Esophagus squamous epithelium (tissue), 5 donors: ENCODE measurements at places on chromosomes 6 and 20. TPM values are rescaled to one million over a fixed set of nuclear protein-coding genes. Genes with fewer than 3 reads are reported as not detected.

- no peaks in the 10 kb centered on the region for H3K27me3 ChIP-seq
- peaks cover 24% of the 10 kb centered on the region for H3K4me1 ChIP-seq
- peak; percentile 74 for DNase-seq
- peak within 1 kb of the TSS; percentile 60 for H3K4me3 ChIP-seq
- H3K27ac ChIP-seq = peak within 1 kb of the TSS; percentile 89
- peaks cover 9% of the 10 kb centered on the region for H3K36me3 ChIP-seq
These were observed at the start of gene CEP250 for GRCh38 chr20:35454881-35455609. Gene CEP250, plus strand, starts transcription at chr20:35455598. Its CDS starts 6,770 bp downstream, at chr20:35462368.

GRCh38 chr6:7129784-7130569, 22.2 kb downstream of the RREB1 start:
- DNase-seq = no peak
- peaks cover 38% of the 10 kb centered on the region for H3K4me1 ChIP-seq
- H3K4me3 ChIP-seq = no peak overlapping the region

GRCh38 chr6:22706651-22707050, 137.3 kb downstream of the HDGFL1 start:
- no peaks in the 10 kb centered on the region for H3K4me1 ChIP-seq
- DNase-seq = no peak
- no peaks in the 10 kb centered on the region for H3K36me3 ChIP-seq

- no peaks in the 10 kb centered on the region for H3K27me3 ChIP-seq
- no peak for DNase-seq
- no peak overlapping the region for H3K4me3 ChIP-seq
- H3K36me3 ChIP-seq = no peaks in the 10 kb centered on the region
- H3K27ac ChIP-seq = no peak overlapping the region
- no peaks in the 10 kb centered on the region for H3K4me1 ChIP-seq
These were observed 67.5 kb downstream of the KCNQ5 start for GRCh38 chr6:72689107-72689954.

DNA sequence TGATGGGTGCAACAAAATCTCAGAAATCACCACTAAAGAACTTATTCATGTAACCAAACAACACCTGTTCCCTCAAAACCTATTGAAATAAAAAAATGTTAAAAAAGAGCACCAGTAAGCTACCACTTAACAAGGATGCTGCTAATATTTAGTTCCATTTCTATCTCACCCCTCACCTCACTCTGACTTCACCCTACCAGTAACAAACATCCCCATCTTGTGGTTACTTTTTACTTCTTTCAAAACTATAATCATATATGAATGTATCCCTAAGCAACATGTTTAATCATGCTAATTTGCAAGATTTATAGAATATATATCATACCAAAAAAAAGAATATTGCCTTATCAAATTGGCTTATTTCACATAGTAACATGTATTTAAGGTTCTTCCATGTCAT, 27.4 kb upstream of the SLC24A3 start:
- no peak overlapping the region for H3K4me3 ChIP-seq
- H3K4me1 ChIP-seq = no peaks in the 10 kb centered on the region
- H3K27me3 ChIP-seq = no peaks in the 10 kb centered on the region
- no peak overlapping the region for H3K27ac ChIP-seq
- no peak for DNase-seq

DNA sequence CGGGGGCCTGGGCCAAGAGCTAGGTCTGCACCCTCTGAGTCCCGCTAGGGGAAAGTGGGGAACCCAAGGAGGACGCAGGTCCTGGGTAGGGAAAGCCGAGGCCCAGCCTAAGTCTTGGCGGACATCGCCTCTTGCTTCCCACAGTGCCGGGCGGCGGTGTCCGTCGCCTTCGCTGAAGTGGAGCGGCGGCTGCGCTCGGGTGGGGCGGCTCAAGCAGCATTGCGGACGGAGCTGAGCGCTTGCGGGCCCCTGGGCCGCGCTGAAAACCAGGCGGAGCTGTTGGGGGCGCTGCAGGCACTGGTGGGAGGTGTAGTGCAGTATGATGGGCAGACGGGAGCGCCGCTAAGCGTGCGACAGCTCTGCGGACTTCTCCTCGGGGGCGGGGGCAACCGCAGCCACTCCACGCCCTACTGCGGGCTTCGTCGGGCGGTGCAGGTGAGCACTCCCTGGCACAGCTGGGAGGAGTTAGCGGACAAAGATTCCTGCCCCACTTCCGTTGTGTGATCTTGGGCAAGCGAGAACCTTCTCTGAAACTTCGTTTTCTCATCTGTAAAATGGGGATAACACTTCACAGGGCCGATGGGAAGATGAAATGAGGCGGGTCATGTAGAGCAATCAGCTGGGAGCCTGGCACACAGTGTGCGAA, 4.2 kb downstream of the PRSS16 start:
- H3K27me3 ChIP-seq = no peaks in the 10 kb centered on the region
- peak; percentile 23 for DNase-seq
- peaks cover 13% of the 10 kb centered on the region for H3K4me1 ChIP-seq
- no peaks in the 10 kb centered on the region for H3K36me3 ChIP-seq
- H3K27ac ChIP-seq = peak overlapping the region; percentile 85

DNA sequence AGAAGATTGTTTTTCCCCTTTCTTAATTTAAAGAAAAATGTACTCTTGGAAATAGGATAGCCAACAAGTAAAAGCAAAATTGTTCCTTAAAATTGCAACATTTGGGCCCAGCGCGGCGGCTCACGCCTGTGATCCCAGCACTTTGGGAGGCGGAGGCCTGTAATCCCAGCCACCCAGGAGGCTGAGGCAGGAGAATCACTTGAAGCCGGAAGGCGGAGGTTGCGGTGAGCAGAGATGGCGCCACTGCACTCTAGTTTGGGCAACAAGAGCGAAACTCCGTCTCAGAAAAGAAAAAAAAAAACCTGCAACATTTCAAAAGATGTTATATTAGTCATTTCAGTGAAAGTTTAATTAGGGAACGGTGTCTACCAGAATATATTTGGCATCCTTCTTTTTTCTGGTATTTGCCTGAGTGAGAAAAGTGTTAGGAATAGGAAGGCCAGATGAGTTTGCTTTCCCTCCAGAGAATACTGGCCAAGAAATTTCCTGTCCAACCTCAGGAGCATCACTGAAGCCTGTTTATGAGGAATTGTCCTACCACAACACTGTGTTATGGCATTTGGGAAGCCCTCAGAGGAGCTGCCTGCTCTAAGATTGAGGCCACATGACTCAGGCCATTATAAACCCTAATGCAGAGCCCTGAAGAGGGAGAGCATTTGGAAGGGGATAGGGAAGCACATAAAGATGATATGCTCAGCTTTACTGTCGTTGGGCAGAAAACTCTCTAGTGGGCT, 1.2 kb upstream of the GJA1 start:
- no peak for DNase-seq
- no peaks in the 10 kb centered on the region for H3K36me3 ChIP-seq
- no peak overlapping the region for H3K4me3 ChIP-seq
- H3K27me3 ChIP-seq = no peaks in the 10 kb centered on the region
- peaks cover 45% of the 10 kb centered on the region for H3K4me1 ChIP-seq
- peak overlapping the region; percentile 91 for H3K27ac ChIP-seq

- H3K36me3 ChIP-seq = no peaks in the 10 kb centered on the region
- no peak overlapping the region for H3K4me3 ChIP-seq
- no peaks in the 10 kb centered on the region for H3K27me3 ChIP-seq
- no peaks in the 10 kb centered on the region for H3K4me1 ChIP-seq
These were observed 16.9 kb downstream of the SPDEF start for GRCh38 chr6:34539181-34539580.

DNA sequence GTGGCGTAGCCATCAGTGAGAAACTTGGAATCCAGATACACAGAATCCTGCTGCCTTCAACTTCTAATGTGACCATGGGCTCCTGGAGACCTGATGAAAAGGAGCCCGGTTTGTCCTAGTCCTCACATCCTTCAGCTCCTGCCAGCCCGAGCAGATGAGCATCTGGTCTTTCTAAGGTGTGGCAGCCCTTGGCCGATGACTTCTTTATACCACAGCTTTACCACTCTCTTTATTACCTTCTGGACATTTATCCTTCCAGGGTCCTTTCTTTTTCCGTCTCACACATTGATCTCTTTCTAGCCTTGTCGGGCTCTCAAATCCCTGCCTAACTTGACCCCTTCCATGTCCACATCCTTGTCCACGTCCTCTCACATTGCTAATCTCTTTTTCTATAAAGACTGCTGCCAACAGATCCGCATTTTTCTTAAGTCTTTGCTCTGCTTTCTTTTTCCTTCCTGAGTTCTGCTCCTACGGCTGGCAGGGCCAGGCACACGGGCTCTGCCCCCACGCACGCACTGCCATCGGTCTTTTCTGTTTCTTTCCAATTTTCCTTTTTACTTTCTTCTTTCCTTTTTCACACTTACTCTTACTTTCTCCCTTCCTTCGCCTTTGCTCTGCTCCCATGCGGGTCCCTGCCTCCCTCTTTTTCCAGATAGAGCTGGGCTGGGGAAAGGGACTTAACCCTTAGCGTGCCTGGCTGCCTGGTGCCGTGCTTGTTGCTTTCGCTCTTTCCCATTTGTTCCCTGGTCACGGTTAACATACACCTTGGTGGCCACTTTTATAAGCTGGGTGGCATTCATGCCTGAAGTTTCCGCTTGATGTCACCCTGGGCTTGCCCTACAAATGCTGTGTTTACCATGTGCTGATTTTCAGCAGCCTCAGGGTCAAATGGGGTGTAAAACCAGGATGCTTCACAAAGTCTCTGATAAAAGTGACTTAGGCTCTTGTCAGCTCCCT, 9.4 kb upstream of the GMPR start:
- no peak overlapping the region for H3K4me3 ChIP-seq
- no peaks in the 10 kb centered on the region for H3K27me3 ChIP-seq
- H3K27ac ChIP-seq = no peak overlapping the region
- H3K4me1 ChIP-seq = peaks cover 11% of the 10 kb centered on the region
- no peak for DNase-seq

DNA sequence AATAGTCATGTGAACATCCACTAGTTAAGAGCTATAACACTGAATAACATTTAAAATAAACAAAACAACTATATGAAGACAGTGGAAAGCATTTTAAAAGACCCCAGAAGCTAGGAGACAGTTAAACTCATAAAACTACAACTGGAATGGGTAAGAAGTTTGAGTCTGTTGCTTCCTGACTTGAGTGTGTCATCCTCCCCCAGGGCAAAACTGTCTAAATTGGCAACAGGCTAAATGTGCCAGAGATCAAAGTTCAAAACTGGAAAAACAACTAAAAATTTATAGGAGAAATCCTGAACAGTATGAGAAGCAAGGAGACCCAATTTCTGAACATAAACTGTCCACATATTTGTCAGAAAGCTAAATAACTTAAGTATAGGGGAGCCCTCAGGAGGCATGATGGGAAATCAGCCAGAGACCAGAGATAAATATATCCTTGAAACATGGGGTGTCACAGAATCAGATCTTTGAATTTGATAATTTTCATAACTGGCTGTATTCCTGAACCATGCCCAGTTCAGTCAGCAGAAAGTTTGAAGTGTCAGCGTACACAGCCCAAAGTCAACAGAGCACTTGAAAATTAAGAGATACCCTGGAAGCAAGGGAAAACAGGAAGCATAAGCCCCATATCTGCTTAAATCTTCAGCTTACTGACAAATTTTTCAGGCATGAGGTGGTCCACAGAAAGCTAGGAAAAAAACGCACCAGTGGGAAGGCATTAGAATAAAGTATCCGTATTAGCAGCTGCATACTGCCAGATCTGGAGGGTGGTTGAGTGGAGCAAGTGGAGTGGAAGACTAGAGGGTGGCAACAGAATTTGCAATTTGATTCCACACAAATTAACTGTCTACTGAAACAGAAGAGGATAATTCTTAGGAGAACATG, 516.1 kb upstream of the MAN1A1 start:
- no peak overlapping the region for H3K27ac ChIP-seq
- H3K4me3 ChIP-seq = no peak overlapping the region
- peaks cover 14% of the 10 kb centered on the region for H3K4me1 ChIP-seq
- H3K36me3 ChIP-seq = no peaks in the 10 kb centered on the region

DNA sequence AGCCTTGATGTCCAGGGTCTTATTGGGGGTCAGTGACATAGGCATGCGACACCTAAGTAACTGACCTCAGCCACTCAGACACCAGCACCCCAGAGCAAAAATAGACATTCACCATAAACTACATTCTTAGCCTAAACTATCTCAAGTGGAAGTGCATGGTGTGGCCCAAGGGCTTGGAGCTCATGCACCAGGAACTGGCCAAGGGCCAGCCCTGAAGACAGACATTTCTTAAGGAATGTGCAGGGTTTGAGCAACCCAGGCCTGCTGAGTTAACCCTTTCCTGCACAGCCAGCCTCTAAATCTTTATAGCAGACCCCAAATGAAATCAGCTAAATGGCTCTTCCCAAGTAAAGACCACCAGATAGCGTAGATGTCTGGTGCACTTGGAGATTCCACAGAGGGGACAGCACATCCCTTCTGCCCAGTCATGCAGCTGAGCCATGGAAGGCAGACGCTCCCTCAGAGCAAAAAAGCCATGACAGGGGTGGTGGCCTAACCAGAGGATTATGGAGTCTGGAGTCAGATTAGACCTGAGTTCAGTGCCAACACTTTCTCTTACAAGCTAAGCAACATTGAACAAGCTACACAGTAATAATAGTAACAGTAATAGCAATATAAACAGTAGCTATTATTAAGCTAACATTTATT, 222.6 kb downstream of the ZMYND8 start:
- no peaks in the 10 kb centered on the region for H3K27me3 ChIP-seq
- no peaks in the 10 kb centered on the region for H3K36me3 ChIP-seq
- no peak for DNase-seq
- no peak overlapping the region for H3K4me3 ChIP-seq
- H3K4me1 ChIP-seq = peaks cover 8% of the 10 kb centered on the region

DNA sequence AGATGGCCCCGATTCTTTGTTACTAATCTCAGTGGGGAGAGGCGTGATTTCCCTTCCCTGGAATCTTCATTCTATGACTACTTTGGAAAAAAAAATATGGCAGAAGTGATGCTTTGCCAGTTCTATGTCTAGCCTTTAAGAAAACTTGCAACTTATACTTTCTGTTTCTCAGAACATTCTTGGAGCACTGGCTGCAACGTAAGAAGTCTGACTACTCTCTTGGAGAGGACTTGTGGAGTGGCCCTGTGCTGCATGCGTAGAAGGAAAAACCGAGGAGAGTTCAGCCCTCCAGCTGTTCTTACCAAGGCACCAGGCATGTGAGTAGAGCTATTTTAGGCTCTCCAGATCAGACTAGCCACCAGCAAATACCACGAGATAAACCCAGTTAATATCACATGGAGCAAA, 77.6 kb upstream of the STXBP5 start:
- no peaks in the 10 kb centered on the region for H3K27me3 ChIP-seq
- DNase-seq = no peak
- no peak overlapping the region for H3K27ac ChIP-seq

- peaks cover 29% of the 10 kb centered on the region for H3K36me3 ChIP-seq
- H3K27me3 ChIP-seq = no peaks in the 10 kb centered on the region
- peak overlapping the region; percentile 97 for H3K4me3 ChIP-seq
- no peak for DNase-seq
These were observed 1.7 kb downstream of the LOC128125822 start for GRCh38 chr6:63573899-63574553.

- no peaks in the 10 kb centered on the region for H3K27me3 ChIP-seq
- no peaks in the 10 kb centered on the region for H3K36me3 ChIP-seq
- no peak overlapping the region for H3K27ac ChIP-seq
- H3K4me1 ChIP-seq = peaks cover 36% of the 10 kb centered on the region
These were observed 531.8 kb upstream of the JARID2 start for GRCh38 chr6:14713966-14714631.

The FBXO9 gene
- 61.4 TPM for total RNA-seq

The GINS1 gene
- 3.4 TPM for total RNA-seq

The LY6G6D gene
- total RNA-seq = not detected

The TLDC2 gene
- not detected for total RNA-seq

The CARMIL1 gene
- 17.3 TPM for total RNA-seq

The C20orf141 gene
- total RNA-seq = not detected
